Cerebellar nuclear complex (tissue), 1 donor: ENCODE measurements at places on chromosomes 3 and 15.
A peak's percentile ranks its signal among the peaks of the same experiment; 100 is the strongest.

DNA sequence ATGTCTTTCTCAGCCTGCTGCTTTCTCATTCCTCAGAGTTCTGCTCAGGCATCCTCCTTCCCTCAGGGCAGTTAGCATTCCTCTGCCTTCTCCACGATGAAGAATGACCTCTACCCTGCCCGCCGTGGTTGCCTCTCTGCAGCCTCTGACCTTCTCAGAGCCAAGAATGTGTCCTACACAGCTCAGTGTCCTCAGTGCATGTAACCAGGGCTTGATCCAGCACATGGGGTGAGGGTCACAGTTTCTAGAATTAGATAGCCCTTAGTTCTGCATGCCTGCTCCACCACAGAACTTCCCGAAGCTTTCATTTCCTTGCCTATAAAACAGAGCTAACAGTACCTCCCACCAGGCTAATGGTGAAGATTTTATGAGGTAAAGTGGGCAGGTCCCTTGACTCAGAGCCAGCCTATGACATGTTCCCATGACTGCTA lies 182.1 kb downstream of the CLSTN2 start:
- no peak for DNase-seq

- DNase-seq = no peak
Measured at GRCh38 chr15:36814708-36815107, 235.3 kb downstream of the CDIN1 start.

GRCh38 chr3:182294696-182295095 lies 498.6 kb upstream of the ATP11B start:
- no peak for DNase-seq

GRCh38 chr3:134374791-134375581 lies 739 bp upstream of the AMOTL2 start:
- DNase-seq = no peak

DNA sequence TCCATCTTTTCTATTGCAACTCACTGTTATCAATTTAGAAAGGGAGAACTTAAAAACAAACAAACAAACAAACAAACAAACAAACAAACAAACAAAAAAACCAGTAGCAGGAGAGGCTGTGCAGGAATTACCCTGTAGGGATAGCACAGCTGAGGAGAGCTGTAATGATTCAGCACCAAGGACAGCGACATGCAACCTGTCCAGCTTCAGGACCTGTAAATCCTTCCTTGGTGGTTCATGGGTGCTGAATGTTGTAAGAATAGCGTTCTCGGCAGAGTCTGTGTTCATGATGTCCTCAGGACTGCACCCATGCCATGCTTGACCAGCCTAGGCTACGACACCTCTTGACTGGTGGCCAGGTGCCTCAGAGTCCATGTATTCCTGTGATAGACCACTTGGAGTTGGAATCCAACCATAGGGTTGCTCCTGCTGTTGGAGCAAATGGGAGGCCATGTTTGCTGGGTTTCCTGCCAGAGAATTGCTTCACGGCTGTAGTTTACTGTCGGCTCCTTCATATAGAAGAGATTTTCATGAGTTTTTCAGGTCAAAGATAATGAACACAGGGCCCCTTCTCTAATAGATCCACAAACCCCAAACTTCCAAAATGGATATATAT lies 65.9 kb downstream of the CACNA2D3 start:
- DNase-seq = no peak

DNA sequence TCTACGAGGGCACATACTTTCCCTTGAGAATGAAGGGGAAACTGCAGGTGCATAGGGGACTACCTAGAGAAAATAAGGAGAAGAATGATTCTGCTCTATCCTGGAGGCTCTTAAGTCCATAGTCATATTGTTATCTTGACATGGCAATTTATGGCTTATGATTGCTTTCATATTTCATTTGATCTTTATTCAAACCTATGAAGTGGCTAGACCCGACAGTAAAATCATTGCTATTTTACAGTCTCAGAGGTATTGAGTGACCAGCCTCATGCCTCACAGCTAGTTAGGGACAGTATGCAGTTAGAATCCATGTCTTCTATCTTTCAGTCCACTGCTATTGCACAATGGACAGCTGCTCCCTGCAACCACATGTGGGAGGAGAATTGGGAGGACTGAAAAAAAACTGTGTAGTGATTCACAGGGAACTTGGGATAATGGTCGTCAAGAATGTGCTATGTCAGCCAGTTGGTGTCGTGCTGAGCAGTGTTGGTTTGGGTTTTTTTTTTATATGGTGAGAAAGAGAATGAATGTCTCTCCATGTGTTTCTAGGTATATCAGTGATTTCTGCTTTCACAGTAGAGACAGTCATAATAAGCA lies 63.2 kb upstream of the SPPL2A start:
- no peak for DNase-seq

DNA sequence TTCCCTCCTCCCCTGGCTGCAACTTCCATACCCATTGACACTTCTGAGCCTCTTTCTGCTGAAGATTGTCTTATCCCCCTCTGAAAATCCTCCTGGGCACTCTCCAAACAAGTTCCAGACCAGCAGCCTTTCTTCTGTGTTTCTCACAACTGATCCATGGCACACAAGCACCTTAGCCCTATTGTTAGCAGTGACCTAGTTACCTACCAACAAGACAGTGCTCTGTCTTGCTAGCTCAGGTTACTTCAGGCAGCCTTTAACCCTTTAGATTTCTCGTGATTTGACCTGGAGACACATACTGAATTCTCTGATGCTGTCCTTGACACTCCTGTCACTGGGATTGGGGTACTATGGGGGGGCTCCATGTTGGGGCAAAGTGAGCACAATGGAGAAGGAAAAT lies 82.1 kb downstream of the GTF2E1 start:
- DNase-seq = no peak

DNA sequence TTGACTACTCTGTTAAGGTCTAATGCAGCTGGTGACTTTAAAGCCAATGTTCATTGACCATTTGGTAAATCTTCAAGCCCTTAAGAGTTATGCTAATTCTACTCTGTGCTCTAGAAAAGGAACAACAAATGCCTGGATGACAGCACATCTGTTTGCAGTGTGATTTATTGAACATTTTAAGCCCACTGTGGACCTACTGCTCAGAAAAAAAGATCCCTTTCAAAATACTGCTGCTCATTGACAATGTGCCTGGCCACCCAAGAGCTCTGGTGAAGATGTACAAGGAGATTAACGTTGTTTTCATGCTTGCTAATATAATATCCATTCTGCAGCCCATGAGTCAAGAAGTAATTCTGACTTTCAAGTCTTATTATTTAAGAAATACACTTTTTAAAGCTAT lies 110.8 kb downstream of the TBC1D5 start:
- DNase-seq = no peak

- no peak for DNase-seq
Measured at GRCh38 chr15:74785194-74786032, 3.5 kb downstream of the CSK start.

GRCh38 chr3:37349640-37350039 lies 175.3 kb upstream of the LRRFIP2 start:
- DNase-seq = no peak

DNA sequence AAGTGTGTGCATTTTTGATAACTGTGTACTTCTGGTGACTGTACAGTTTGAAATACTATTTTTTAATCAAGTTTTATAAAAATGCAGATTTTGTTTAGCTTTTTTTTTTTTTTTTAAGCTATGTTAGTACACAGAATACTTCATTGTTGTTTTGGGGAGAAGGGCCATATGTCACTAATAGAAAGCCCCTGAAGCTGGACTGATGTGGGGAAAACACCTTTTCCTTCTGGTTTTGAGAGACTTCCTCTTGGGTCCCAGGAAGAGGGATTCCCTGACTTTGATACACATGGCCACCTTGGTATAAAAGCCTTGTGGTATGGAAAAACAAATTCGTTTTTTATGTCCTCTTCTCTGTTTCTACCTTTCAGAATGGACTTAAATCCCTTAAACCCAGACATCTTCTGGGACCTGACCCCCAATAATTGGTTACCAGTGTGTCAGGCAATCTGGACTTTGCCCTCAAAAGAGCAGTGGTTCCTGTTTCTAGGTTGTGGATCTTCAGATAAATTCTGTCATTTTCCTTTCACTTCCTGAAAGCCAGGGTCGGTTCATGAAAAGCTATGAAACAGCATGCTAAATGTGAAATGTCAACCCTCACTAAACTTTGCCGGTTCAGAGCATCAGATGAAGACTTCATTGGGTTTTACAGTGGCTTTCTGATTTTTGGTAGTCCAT lies 31.1 kb upstream of the BLOC1S6 start:
- DNase-seq = no peak

GRCh38 chr3:44003801-44004200 lies 237.9 kb upstream of the TOPAZ1 start:
- no peak for DNase-seq

DNA sequence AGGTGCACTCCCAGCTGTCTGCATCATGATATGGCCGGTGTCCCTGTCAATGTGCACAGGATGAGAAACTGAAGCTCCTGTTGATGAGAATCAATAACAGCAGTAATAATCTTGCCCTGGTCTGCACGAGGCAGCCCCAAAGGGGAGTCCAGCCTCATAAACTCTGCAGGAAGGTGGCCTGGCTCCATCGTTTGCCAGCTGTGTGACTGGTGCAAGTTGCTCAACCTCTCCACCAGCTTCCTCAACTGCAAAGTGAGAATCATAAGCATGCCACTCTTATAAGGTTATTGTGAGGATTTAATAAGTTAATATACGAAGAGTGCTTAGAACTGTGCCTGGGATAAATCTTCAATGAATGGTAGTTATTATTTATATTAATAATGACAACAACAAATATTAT lies 203.4 kb upstream of the HES1 start:
- no peak for DNase-seq

GRCh38 chr3:50390508-50391224 lies 31.3 kb upstream of the TMEM115 start:
- peak; percentile 91 for DNase-seq

- no peak for DNase-seq
Measured at GRCh38 chr15:53448232-53449015, 311.0 kb downstream of the WDR72 start.

DNA sequence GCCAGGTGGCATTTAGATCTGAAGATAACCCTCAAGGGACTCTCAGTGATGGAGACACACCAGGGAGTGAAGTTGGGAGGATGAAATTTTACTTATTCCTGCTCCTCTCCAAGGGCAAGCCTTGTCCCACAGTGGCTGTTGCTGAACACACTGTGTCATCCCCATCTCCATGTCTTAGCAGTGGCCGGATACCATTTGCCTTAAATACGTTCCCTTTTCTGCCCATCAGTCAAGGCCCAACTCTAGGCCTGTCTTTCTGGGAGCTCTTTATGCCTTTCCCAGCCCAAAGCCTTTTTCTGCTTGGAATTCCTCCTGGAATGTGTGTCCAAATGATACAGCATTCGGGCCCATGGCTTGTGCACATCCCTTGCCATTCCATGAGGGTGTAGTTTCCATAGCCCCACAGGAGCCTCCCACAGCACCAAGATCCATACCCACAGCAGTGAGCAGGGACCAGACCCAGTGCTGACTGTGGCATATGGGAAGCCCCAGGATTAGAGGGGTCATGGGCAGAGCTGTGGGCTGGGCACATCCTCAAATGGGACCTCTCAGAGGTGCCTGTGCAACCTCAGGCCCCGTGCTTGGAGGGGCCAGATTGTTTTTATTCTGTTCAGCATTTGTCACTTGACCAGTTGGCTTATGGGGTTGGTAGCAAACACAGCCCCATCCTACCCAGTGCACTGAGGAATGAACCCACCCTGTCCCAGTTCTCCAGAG lies 63.7 kb upstream of the PRR23C start:
- no peak for DNase-seq

DNA sequence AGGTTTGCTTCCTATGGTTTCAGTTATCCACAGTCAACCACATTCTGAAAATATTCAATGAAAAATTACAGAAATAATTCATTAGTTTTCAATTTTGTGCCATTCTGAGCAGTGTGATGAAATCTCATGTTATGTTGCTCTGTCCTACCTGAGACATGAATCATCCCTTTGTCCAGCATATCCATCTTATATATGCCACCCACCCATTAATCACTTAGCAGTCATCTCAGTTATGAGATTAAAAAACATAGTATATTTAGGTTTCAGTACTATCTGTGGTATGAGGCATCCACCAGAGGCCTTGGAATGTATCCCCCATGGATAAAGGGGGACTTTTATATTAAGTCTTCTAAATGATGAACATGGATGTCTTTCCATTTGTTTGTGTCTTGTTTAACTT lies 64.7 kb upstream of the PROK2 start:
- no peak for DNase-seq

GRCh38 chr3:74611206-74611605 lies 3.3 kb downstream of the CNTN3 start:
- no peak for DNase-seq

DNA sequence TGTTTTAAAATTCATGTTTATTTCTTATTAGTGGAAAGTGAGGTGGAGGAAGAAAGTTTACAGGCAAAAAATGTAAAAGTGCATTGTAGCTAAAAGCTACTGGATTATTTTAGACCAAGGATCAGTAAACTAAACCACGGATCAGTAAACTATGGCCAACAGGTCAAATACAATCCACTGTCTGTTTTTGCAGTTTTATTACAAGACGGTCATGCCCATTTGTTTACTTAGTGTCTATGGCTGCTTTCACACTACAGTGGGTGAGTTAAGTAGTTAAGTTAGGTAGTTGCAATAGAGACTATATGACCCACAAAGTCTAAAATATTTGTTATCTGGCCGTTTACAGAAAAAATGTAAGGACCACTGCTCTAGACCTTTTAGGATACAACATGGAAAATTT lies 82.0 kb downstream of the NR2E3 start:
- DNase-seq = no peak

- DNase-seq = no peak
Measured at GRCh38 chr3:160401291-160402095, 2.0 kb downstream of the SMC4 start.

- no peak for DNase-seq
Measured at GRCh38 chr3:42511201-42511600, 8.8 kb downstream of the VIPR1 start.

DNA sequence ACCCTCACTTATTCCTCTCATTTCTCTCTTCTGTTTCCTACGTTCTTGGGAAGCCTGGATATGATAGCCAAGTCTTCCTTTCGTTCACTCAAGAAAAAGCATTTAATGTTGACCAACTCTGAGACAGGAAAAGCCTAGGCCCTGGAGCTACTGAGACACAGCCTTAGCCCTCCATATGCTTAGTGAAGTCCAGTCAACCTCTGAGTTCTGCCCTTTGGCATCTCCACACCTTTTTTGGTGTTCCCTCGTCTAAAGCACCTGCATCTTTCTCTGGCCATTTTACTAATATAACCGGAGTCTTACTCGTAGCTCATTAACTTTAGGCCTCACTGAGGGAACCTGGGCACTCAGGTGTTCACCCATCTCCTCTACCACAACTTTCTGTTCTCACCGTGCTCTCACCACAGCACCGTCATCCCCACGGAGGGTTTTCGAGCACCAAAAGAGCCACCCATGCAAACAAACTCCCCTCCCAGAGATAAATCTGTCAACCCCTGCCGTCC lies 632 bp downstream of the MTHFS start:
- no peak for DNase-seq

DNA sequence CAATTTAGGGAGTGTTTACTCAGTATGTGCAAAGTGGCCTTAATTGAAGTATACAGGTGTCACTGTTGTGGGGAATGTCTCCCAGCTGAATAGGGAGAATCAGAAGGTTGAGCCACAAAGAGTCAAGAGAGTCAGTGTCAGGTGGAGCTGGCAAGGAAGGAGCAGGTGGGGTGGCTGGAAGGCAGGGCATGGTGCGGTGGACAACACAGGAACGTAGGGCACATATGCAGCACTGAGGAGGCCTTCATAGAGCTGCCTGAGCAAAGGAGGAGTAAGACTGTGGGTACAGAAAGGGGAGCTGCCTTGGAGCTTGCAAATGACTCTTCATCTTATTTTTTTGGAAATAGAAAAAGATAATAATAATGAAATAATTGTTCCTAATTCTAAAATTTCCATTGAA lies 20.0 kb downstream of the ARHGEF3 start:
- DNase-seq = no peak

GRCh38 chr15:25735550-25736384 lies 127.4 kb downstream of the ATP10A start:
- no peak for DNase-seq
